Activated T-helper 1 cell treated with anti-CD3 and anti-CD28 coated beads, Interleukin-2, amount 50 U/mL, for 16 hours (primary cell): ENCODE measurements at places on chromosomes 7 and 10.

DNA sequence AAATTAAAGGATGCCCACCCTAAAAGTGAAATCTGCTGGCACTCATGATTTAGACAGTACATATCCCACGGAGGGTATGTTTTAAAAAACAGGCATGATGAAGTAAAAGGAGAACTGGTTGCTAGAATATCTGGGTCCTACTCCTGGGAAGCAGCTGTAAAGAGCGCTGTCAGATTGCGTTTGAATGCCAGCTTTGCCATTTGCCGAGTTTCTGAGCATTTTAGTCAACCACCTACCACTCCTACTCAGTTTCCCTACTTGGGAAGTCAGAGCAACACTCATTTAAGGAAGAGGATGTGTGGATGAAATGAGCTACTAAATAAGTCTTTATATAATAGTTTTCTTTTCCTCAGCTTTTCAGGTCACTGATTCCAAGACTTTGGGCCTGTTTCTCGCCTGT, 1.1 kb upstream of the UMAD1 start:
- DNase-seq = no peak

DNA sequence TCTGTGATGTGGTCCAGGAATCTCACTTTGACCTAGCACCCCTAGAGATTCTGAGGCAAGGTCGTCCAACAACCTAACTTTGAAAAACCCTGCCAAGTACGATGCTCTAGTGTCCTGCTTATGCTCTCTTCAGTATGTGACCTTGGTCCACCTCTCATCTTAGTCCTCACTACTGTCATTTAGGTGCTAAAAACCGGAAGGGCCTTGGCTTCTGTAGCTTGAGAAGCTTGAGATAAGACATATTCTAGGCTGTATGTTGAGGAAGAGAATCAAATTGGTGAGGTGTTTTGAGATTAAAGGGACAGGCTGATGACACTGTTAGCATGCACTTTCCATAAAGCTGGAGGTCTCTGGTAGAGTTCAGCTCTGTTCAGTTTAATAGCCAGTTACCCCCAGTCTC, 57.0 kb upstream of the MTPN start:
- DNase-seq = no peak

- DNase-seq = no peak
Measured at GRCh38 chr10:78595269-78595619, 473.5 kb upstream of the ZMIZ1 start.

- DNase-seq = no peak
Measured at GRCh38 chr10:34206078-34206934, 608.8 kb downstream of the PARD3 start.

- DNase-seq = no peak
Measured at GRCh38 chr7:92260248-92260781, 14.5 kb downstream of the ANKIB1 start.

DNA sequence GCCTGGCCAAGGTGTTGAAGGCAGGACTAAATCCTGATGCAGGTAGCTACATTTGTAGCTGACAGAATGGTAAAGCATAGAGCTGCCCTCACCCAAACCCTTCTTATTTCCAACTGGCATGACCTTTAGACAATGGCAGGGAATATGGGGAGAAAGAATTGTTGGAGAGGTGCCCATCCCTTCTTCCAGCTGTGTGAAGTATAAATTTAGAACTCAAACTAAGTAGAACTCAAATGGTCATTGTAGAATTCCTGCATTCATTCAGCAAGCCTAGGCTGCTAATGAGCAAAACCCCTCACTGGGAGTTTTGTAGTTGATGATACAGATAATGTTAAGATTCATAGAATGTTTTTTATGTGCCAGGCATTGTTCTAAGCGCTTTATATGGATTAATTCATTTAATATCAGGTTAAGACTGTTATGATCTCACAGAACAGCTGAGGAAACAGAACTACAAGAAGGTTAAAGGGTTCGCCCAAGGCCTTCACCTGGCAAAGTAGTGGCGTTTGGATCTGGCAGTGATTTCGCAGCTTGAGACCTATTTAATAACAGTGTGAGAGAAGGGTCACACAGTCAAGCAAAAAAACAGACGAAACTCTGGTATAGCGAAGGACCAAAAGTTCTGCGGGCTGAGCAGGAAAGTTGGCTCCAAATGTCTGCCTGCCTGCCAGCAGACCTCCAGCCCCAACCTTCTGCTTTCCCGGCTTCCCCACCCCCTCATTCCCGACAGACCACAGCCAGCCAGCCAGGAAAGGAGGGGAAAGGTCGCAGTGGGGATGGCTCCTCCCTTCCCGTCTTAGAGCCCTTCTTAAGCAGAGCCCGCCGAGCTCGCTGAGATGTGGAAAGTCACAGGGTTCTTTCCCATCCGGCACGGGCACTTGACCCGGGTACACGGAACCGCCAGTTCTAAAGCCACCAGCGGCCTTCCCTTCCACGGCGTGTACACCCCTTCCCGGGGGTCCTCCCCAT, 1.6 kb upstream of the HILPDA start:
- DNase-seq = no peak

- DNase-seq = no peak
Measured at GRCh38 chr7:78176171-78176570, 377.6 kb downstream of the PHTF2 start.

- no peak for DNase-seq
Measured at GRCh38 chr7:32206987-32207386, 136.8 kb upstream of the PDE1C start.

DNA sequence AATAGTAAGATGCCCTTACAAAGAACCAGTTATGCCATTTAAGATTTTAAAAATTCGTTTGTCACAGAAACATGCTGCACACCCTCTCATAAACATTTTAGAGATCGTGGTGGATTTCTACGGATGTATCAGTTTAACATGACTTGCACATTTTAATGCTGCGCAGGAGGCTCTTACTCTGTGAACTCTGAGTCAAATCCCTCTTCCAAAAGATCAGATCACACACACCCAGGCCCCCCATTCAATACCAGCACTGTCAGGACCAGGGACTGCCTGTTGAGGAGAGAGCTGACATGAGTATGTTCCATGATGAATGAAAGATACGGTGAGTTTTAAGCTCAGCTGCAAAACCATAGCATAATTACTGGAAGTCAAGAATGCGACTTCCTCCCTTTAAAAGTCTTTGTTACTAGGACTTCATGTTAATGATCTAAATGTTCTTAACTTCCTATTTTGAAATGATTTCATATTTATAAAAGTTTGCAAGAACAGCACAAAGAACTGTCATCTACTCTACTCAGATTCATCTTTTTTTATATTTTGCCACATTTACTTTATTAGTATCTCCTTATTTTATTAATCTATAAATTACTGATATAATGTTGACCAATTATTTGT, 500.2 kb downstream of the GLRX3 start:
- no peak for DNase-seq

GRCh38 chr7:30880941-30881340, 30.7 kb upstream of the AQP1 start:
- DNase-seq = no peak

DNA sequence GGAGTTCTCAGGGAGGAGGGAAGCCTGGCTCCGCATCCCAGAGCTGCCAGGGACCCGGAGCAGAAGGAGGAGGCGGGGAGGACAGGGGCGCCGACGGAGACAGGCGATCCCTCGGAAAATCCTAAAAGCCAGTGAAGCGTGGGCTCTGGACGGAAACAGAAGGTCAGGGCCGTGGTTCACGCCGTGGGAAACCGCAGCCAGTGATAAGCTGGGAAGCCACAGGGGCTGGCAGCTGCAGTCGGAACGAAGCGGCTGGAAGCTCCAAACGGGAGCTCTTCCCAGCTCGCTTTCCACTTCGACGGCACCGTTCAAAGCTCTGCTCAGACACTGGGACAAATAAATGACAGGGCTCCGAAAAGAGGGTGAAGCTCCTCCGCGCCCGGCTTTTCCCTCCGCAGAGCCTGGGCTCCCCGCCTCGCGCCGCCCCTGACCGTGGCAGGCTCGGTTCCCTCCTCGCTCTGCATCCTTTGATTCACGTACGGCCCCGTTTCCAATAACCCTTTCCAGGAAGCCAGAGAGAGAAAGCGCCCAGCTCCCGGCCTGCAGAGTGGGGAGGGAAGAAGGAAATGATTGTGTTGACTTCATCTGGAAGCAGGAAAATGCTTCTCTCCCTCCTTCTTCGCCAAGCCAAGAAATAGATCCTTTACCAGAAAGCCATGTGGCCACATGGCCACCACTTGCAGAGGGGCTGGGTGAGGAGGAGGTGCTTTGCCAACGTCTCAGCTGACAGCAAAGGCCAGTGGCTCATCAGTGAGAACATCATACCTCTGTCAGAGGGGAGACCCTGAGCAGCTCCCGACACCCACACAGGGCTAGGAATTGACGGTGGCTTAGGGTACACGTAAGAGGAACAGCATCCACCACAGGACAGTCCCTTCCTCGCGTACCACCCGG, 57.4 kb downstream of the ADRB1 start:
- DNase-seq = no peak

- DNase-seq = no peak
Measured at GRCh38 chr10:35442028-35442427, 105.7 kb downstream of the CCNY start.

DNA sequence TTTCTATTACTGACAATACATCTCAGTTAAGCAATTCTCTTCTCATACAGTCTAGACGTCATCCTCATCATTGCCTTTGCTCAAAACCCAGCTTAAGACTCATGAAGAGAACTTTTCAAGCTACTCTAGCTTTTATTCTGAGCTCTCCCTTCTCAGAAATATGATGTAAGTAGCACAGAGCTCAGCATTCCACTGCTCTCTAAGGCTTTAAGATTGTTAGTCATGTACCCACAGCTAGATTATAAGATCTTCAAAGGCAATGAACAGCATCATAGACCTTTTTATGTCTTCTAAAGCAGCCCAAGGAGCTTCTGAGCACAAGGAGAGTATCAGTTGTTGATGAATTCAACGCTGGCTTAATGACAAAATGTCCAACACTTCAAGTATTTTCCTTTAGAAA, 119.3 kb downstream of the NRP1 start:
- DNase-seq = no peak

- peak; percentile 24 for DNase-seq
Measured at GRCh38 chr10:43204943-43205671, 61.8 kb downstream of the RASGEF1A start.

DNA sequence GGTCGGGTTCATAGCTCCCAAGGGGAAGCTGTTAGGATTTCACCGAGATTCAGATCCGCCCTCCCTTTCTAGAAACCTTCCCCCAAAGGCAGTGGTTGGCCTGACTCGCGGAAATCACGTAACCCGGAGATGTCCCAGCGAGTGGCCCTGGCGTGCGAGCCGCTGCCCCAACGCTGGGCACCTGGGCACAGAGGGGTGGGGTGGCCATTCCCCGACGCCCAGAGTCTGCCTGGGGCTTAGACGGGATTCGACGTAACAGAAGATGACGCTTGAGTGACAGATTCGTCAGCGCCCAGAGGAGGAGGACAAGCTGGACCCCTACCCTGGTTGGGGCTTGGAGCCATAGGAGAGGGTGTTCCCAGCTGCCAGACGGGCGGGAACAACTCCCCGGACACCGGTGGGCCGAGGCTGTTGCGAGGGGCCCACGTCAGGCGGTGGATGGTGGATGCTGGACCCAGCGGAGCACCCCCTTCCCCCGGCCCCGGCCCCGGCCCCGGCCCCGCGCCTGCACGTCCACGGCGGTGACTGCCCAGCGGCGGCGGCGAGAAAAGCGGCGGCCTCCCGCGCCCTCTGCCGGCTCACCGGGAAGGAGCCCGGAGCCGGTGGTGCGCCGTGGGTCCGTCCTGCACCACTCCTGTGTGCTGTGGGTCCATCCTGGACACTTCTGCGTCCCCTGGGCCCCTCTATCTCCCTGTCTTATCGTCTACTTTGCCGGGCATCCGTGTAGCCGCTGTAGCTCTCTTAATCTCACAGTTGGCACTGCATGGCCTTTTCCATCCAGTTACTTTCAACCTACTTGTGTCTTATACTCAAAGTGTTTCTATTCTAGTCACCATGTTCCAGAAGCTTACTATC, 35.4 kb upstream of the KNDC1 start:
- no peak for DNase-seq

GRCh38 chr10:11004144-11005077, 13.3 kb upstream of the CELF2 start:
- no peak for DNase-seq
